Fibroblast of lung (primary cell): ENCODE measurements at places on chromosomes 2 and 18. TPM values are rescaled to one million over a fixed set of nuclear protein-coding genes. Genes with fewer than 3 reads are reported as not detected.

- H3K4me1 ChIP-seq, result peaks cover 12% of the 10 kb centered on the region
- H3K27me3 ChIP-seq, result no peaks in the 10 kb centered on the region
- H3K27ac ChIP-seq, result no peak overlapping the region
- H3K4me3 ChIP-seq, result no peak overlapping the region
- no peaks in the 10 kb centered on the region for H3K36me3 ChIP-seq
Measured at GRCh38 chr2:46518861-46519260, 39.5 kb downstream of the TMEM247 start.

DNA sequence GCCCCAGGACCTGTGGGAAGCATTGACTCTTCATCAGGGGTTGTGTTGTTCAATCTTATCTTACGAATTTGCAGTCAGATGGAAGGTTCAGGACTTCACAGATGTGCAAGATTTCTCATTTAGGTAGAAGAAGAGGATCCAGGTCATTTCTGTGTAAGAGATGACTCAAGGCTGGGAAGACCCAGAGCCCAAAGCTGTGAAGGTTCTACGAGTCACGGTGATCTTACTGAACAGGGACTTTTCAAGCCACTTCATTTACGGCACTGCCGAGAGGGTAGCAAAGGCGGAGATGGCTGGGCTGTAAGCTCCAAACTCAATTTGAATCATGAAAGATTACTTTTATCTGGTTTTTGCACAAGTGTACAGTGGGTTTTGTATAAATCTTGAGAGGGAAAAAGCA lies 228.0 kb upstream of the MEX3C start:
- no peaks in the 10 kb centered on the region for H3K4me1 ChIP-seq
- no peaks in the 10 kb centered on the region for H3K27me3 ChIP-seq
- no peak overlapping the region for H3K4me3 ChIP-seq
- no peak for DNase-seq
- no peaks in the 10 kb centered on the region for H3K36me3 ChIP-seq

DNA sequence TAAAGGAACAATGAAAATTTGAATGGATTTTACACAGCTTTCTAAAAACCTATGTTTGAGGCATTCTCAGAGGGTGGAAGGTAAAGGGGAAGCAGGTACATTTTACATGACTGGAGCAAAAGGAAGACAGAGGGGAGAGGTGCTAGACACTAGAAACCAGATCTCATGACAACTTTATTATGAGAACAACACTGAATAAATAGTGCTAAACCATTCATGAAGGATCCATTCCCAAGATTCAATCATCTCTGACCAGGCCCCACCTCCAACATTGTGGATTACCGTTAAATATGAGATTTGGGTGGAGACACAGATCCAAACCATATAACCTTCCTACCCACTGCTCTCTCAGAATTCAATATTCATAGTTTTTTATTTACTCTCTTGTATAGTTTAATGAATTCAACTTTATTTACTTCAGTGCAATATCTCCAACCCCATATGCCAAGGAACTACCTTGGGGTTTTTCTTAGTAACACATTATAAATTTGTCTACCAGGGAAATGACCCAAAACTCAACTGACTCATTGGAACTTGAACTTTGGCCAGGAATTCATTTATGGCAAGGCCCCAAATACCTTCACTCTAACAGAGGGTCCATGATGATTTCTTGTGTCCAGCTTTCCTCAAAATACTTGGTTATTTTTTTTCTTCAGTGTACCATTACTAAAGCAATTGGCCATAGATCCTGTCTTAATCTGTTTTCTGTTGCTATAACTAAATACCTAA lies 317.8 kb downstream of the GULP1 start:
- H3K36me3 ChIP-seq, result no peaks in the 10 kb centered on the region
- peaks cover 10% of the 10 kb centered on the region for H3K4me1 ChIP-seq
- H3K27me3 ChIP-seq, result no peaks in the 10 kb centered on the region
- no peak overlapping the region for H3K27ac ChIP-seq

DNA sequence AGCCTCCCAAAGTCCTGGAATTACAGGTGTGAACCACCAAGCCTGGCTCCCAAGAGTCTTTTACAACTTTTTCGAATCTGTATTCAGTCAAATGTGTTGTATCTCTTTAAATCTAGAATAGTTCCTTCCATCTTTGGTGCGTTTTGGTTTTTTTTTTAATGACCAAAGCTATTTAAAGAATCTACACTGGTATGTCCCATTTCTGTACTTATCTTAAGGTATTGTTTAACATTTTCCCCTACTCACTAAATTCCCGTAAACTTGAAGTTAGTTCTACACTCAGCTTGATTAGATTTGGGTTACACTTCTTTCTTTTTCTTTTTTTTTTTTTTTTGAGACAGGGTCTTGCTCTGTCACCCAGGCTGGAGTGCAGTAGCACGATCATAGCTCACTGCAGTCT lies 63.8 kb downstream of the TMEM237 start:
- no peak overlapping the region for H3K27ac ChIP-seq
- DNase-seq, result peak; percentile 3
- no peaks in the 10 kb centered on the region for H3K36me3 ChIP-seq

DNA sequence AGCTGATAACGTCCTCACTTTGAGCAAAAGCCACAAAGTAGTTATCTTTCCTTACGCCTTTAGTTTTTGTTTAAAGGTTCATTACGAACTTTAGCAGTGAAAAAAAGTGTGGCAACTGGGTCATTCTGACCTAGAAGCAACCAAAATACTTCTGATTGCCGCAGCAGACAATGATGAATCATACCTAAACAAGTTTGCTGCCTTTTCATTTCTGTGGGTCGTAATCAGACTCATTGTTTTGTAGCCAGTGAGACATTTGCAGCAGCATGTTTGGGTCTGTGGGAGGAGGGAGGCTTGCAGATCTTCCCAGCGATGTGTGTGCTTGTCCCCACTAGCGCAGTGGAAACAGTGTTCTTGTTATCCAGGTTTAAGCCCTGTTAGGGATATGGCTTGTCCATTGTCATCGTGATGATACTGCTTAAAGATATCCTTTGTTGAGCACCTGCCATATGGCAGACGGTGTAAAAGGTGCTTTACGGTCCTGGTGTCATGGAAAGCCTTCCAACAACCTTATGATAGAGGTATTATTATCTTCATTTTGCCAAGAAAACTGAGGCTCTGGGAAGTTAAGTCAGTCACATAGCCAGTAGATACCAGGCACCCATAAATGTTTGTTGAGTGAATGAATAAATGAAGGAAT lies 1.3 kb upstream of the GREB1 start:
- no peaks in the 10 kb centered on the region for H3K4me1 ChIP-seq
- H3K4me3 ChIP-seq, result no peak overlapping the region
- H3K27ac ChIP-seq, result no peak overlapping the region
- peak; percentile 48 for DNase-seq
- H3K36me3 ChIP-seq, result no peaks in the 10 kb centered on the region
- peaks cover 5% of the 10 kb centered on the region for H3K27me3 ChIP-seq

- peaks cover 3% of the 10 kb centered on the region for H3K36me3 ChIP-seq
- no peak overlapping the region for H3K27ac ChIP-seq
- DNase-seq, result peak; percentile 55
- H3K4me3 ChIP-seq, result no peak overlapping the region
- no peaks in the 10 kb centered on the region for H3K4me1 ChIP-seq
Measured at GRCh38 chr2:20326163-20326780, 24.4 kb downstream of the PUM2 start.

DNA sequence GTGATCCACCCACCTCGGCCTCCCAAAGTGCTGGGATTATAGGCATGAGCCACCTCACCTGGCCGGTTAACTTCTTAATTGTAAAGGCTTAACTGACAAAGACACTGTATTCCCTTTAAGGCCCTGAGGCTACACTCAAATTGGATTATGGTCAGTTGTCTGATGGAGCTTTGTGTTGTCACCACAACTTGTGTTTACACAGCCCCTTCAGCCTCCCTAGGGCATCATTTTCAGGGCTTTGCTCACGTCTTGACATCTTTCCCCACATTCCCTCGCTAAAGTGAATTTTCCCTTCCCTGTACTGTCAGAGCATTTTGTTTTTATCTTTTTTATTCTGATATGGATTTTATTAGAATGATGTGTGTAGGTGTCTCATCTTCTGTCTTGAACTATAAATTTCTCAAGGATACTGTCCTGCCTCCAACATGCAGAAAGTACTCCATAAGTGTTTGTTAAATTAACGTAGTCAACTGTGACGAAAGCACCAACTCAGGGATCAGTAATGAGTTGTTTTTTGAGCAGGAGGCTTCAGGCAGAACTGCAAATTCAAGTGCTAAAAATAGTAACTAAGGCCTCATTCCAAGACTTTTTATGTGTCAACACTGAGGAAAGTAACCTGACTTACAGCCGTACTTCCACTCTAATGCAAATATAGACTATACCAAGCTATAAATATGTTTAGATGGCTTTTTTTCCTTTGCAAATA lies 77.1 kb upstream of the NARS1 start:
- H3K4me3 ChIP-seq, result no peak overlapping the region
- peaks cover 16% of the 10 kb centered on the region for H3K36me3 ChIP-seq
- no peaks in the 10 kb centered on the region for H3K27me3 ChIP-seq
- peak; percentile 81 for DNase-seq

Gene IL18RAP
- not detected in 2 replicates for polyA plus RNA-seq

Gene DHX57
- polyA plus RNA-seq, result 17.6 and 18.5 TPM in 2 replicates

Gene NAGK
- polyA plus RNA-seq, result 121 and 136 TPM in 2 replicates

Gene SLC9A4
- polyA plus RNA-seq, result not detected in 2 replicates

Gene TGOLN2
- polyA plus RNA-seq, result 128 and 130 TPM in 2 replicates
